NCI-H1092 (cell line): ENCODE measurements at places on chromosomes 6 and 20.

DNA sequence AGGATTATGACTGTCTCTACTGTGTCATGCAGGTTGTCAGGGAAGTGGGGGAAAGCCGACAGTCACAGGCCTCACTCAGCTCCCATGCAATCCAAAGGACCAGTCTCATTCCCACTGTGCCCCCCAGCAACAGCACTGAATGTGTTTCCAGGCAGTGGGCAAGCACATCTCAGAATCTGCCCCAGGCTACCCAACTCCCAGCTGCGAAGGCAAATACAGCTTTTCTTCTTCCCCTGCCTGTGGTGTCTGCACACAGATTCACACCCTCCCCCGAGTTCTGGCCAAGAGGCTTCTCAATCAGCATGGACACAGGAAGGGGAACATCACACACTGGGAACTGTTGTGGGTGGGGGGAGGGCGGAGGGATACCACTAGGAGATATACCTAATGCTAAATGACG is 75.3 kb downstream of the SNAP91 start:
- DNase-seq = no peak

DNA sequence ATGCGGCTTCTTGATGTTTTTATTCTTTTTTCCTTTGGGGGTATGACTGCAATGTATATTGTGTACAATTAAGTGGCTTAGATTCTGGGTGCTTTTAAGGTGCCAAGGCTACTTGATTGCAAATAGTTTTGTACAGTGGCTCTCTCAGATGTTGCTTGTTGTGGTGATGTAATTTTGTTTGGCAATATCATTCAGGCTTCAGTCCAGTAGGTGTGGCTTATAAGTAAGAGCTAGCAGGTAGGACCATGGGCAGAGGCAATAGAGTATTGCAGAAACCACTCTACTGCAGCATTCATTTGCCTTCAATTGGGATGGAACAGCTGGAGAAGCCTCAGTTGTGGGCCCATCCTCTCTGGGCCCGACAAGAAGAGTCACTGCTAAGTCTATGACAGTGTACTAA is 407.9 kb upstream of the MAN1A1 start:
- no peak for DNase-seq

DNA sequence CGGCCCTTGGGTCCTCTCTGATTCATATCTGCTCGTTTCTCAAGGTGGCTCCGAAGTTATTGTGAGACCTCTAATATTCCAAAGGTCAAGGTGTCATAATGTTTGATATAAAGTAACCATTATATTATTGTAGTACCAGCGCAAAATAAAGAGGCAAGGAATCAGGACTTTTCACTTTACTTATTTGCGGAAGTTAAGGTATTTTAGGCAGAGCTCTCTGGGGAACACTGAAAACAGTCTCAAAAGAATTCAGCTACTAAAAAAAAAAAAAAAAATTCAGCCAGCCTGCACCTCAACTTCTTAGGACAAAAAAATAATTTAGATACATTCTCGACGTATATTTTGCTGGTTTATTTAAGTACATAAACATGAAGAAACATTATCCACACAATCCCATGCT is 2.4 kb downstream of the OSER1 start:
- DNase-seq = no peak

DNA sequence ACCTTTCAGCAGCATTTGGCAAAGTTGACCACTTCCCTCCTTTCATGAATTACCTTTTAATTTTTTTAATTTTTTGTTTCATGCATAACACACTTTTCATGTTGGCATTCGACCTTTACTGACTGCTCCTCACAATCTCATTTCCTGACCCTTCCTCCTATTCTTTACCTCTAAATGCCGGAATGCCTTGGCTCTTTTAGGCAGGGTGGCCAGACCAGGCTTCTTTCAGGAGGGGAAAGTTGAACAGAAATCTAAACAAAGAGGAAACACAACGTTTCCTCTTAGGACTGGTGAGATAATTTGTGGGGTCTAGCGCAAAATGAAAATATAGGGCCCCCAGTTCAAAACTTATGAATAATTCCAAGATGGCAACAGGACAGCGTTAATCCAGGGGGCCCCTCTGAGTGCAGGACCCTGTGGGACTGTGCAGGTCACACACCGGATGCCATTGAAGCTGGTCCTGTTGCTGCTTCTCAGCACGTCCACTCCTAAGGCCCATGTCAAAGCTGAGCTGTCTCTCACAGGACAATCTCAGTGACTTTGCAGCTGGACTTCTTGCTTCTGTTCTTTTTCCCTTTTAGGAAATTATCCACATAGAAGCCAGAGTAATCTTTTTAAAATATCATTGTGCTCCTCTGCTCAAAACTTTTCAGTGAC is 313.8 kb downstream of the HDGFL1 start:
- no peak for DNase-seq

- no peak for DNase-seq
Observed at GRCh38 chr6:164982389-164982788, 327.0 kb downstream of the C6orf118 start.

- no peak for DNase-seq
Observed at GRCh38 chr6:48123601-48124000, 12.6 kb upstream of the PTCHD4 start.

- DNase-seq = no peak
Observed at GRCh38 chr6:152201120-152201519, 393.6 kb downstream of the ESR1 start.

GRCh38 chr20:25198663-25199383 is 3.3 kb downstream of the ENTPD6 start:
- no peak for DNase-seq

DNA sequence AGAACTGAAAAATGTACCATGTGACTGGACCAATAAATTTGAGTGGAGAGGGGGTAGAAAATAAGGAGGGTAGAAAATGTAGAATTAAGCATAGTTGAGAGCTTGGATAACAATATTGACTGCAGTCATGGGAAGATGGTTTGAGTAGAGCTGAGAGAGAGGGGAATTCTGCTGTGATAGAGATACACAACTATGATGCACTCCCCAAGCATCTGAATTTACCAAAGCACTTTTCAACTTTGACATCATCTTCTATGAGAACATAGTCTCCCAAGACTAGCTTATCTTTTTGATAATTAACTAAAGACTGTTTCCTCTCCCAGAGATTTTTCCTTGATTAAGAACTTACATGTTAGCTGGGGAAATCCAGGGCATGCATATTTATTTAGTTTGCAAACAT is 103.1 kb downstream of the TNFRSF21 start:
- DNase-seq = no peak

DNA sequence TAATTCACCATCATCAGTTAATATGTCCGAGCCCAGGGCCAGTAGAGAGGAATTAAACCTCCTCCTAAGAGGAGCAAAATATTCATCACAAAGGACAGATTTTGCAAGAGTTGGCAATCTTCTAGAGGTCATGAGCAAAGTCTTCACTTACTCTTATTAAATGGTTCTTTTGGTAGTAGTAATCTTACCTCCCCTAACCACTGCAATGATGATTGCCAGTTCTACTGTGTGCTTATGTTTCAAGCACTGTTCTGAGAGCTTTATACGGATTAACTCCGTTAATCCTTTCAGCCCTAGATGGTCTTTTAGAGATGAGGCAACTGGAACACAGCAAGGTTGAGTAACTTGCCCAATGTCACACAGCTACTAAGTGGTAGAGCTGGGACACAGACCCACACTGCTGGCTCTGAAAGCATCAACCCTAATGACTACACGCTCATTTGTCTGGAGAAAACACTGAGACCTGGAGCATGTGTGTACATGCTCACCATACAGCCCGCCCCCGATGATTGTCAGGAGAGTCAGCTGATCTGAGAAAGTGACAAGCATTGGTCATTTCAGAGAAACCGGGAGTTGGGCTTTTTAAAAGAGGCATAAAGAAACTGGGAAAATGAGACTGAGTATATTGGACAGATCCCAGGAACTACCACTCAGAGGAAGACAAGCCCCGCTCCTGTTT is 276.0 kb downstream of the NRN1 start:
- DNase-seq = no peak

DNA sequence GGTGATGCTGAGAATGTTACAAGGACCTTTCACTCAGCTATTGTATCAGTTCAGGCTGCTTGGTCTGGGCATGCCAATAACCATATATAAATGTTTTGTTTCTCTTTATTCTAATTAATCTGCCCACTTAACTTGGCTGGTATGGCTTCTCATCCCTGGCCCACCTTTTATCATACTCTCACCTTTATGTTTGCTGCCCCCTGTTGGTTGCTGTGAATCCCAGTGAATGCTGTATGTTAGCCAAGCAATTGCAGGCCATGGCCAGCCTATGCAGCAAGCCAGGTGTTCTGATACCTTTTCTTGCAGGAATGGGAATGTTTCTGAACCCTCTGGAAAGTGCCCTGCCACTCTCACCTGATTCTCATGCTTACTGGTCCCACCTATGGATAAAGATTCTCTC is 54.6 kb downstream of the PCSK2 start:
- DNase-seq = peak; percentile 45

- DNase-seq = no peak
Observed at GRCh38 chr6:108200631-108201030, 34.8 kb downstream of the NR2E1 start.

- peak; percentile 9 for DNase-seq
Observed at GRCh38 chr6:139778688-139779087, 404.2 kb upstream of the CITED2 start.

DNA sequence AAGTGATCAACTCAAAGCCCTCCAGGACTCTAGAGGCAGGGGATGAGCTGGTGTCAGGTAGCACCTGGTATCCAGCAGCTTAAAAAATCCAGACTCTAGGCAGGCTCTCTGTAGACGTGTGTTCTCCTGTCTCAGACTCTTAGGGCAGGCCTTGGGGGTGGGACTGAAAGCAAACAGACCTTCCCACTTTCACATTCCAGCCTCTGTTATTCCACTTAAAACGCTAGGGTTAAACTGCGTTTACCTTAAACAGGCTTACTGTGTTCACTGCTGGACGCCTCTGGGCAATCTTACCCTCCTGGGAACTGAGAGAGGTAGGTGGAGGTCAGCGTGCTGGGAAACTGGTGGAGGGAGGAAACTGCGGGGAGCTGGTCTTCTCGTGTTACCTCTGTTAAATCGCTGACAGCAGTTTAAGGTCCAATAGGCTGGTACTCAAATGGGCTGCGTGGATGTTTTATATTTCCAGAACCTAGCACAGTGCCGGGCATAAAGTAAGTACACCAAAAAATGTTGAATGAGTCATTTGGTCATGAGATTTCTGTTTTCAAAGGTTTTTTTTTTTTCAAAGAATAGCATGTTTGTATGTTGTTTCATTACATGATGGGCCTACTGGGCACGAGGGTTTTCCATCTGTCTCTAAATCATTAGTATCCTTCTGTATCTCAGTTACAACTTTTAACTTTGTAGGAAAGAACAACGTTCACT is at the start of gene GCNT2:
TSS of gene GCNT2 (plus strand) at position 248 of the 705 bp plus-strand sequence. CDS start 7,561 bp downstream, outside the sequence.
- no peak for DNase-seq

DNA sequence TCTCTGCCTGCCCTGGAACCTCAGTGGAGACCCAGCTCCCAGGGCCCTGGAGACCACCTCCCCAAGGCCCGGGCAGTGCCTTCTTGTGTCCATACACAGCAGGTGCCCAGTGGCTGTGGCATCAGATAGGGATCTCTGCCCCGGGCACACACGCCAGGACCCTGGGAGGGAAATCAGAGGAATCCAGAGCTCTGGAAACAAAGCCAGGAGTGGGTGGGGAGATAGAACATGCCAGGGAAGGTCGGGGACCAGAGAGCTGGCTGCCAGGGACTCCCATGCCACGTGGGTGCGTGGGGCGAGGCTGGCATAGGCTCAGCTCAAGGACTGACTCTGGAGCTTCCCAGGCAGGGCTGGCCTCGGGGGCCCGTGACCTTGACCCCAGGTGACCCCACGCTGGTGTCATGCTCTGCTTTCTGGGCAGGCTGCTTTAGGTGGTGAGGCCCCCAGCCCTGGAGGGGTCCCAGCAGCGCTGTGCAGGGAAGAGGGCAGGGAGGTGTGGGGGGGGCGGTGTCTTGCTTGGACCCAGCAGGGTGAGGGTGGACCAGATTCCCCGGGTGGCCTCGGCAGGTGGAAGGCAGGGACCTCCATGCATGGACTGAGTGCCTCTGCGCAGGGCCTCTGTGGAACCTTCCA is 17.6 kb upstream of the GATA5 start:
- DNase-seq = no peak

DNA sequence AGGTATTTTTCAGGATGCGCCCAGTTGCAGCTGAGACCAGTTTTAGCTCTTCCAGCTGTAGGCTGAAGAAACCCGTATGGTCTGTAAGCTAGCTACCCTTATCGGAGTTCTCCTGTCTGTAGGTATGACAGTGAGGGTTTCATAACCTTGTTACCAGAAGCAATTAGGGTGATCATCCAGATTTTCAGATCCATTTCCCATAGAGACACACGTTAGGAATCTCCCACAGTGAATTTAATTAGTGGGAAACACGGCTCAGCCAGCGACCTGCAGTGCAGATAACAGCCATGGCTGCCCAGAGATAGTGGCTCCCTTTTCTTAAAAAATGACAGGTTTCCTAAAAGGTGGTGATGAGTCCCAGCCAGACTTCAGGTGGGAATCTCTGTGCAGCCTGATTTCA is 111.1 kb downstream of the BTBD3 start:
- no peak for DNase-seq

DNA sequence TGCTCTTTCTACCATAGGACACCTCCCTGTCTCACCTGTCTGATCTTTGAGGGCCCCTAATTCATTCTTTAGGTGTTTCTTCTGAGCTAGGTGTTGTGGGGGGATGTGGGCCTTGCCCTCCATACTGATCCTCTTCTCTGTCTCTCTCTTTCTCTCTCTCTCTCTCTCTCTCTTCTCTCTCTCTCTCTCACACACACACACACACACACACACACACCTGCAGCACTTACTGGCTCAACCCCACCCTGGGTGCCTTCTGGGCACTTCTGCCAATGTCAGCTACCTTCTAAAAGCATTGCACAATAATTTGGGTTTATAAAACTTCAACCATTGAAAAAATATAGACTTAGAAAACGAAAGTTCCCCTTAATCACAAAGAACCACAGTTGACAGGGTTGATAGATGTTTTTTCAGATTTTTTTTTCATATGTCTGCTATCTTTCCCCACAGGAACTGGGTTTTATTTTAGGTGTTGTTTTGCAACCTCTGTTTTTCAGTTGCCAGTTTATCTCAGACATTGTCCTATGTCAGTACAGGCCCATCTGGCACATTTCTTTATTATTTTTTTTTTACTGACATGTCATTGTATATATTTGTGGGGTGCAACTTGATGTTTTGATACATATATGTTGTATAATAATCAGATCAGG is 28.1 kb downstream of the PKIG start:
- DNase-seq = no peak

DNA sequence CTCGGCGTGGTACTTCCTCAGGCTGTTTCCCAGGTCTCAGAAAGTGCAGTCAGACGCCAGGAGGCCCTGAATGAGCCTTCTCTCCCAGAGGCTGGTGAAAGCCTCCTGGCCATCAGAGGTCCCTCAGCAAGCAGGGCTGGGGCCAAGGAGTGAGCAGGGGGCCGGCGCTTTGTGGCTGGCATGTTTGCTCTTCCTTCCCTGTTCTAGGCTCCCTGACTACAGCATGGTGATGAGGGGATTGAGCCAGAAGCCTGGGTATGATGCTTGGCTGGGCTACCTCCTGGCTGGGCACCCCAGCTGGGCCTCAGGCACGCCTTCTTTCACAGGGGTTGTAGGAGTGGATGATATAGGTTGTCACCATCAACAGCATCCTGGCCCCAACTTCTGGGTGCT is 11.7 kb upstream of the DNAJC5 start:
- DNase-seq = no peak

- no peak for DNase-seq
Observed at GRCh38 chr6:15752820-15753219, 90.0 kb upstream of the DTNBP1 start.
